ENCODE measurements at places on chromosomes 6 and 20. TPM values are rescaled to one million over a fixed set of nuclear protein-coding genes. Genes with fewer than 3 reads are reported as not detected.
A peak's percentile ranks its signal among the peaks of the same experiment; 100 is the strongest.

DNA sequence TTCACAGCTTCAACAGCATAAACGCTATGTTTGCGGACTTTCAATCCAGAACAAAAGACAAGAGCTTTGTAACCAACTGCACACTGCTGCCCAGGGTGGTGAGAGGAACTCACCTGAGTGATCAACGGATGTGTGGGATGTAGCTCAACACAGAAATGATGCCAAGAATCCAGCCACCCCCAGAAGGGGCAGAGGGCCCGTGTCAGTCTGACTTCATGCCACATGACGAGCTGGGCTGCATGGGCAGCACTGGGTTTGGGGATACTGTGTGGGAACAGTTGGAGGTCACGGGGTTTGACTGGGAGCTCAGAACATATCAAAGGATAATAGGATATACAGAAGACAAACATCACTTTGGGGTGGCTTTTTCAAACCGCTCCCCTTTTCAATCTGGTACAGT lies 79.4 kb upstream of the TRAF3IP2 start:
- no peak for DNase-seq

GRCh38 chr6:72987301-72987700 lies 238.0 kb downstream of the KHDC1L start:
- no peak for DNase-seq

DNA sequence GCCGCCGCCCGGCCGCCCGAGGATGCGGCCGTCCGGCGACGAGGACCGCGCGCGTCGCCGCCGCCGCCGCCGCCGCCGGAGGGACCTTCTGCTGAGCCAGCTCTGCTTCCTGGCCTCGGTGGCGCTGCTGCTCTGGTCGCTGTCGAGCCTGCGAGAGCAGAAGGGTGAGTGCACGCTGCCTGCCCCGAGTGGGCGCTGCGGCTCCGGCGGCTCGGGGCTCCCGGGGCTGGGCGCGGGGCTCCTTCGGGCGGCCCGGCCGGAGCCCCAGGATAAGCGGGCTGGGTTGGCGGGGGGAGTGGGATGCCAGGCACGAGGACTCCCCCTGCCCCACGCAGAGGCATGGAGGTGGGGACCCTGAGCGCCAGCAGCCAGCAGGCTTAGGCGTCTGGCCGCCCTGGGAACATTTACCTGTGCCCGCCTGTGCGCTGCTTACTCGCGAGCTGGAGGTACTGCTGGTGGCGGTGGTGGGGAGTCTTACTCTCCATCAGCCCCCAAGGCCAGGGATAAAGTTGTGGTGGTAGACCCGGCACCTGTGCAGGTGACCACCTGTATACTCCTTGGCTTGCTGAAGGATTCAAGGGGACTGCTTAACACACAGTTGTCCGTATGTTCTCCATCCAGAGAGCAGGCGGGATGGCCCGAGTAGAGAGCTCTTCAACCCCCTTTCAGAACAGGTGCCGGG lies 520 bp downstream of the SLC24A3 start:
- peak; percentile 64 for DNase-seq

- no peak for DNase-seq
These were observed 45.9 kb downstream of the PLAGL1 start for GRCh38 chr6:143961886-143962878.

DNA sequence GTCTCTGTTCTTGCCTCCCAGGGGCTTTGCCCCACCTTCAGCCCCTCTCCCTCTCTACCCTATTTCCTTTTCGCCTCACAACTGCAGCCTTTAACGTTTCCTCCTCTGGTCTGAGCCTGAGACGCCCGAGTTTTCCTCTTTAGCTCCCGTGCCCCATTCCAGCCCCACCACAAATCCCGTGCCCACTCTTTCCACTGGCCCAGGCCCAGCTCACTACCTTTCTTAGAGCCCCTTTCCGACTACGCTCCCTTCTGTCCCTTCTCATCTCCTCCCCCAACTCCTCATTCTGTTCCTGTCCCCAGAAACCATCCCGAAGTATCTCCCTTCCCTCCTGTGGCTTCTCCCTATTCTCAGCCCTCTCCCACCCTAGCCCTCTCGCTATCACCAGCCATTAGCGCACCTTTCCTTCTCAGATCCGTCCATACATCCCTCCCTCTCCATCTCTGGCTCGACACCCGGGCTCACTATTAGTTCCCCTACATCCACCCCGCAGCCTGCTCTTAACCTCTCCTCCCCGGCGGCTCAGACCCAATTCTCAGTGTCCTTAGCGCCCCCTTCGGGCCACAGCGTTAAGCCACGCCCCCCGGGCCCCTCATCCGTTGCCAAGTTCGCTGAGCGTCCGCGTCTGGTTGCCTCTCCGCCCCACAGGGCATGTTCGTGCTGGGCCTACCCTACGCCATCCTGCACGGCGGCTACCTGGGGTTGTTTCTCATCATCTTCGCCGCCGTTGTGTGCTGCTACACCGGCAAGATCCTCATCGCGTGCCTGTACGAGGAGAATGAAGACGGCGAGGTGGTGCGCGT lies 2.7 kb downstream of the SLC32A1 start:
- peak; percentile 64 for DNase-seq

- no peak for DNase-seq
These were observed 94.9 kb downstream of the CDH4 start for GRCh38 chr20:61346996-61347395.

SYCP2L gene
- total RNA-seq, result not detected

SSR1 gene
- 123 TPM for total RNA-seq

All from activated naive CD8-positive, alpha-beta T cell treated with anti-CD3 and anti-CD28 coated beads, Interleukin-2, amount 10 ng/mL, durations not matched to agents 7 days and 5 days (primary cell).